ENCODE measurements at places on chromosomes 6 and 20. TPM values are rescaled to one million over a fixed set of nuclear protein-coding genes. Genes with fewer than 3 reads are reported as not detected.

HLA-A gene
- total RNA-seq = 1,178 TPM

GRCh38 chr6:129233458-129234134 lies 350.7 kb downstream of the LAMA2 start:
- DNase-seq = no peak

DNA sequence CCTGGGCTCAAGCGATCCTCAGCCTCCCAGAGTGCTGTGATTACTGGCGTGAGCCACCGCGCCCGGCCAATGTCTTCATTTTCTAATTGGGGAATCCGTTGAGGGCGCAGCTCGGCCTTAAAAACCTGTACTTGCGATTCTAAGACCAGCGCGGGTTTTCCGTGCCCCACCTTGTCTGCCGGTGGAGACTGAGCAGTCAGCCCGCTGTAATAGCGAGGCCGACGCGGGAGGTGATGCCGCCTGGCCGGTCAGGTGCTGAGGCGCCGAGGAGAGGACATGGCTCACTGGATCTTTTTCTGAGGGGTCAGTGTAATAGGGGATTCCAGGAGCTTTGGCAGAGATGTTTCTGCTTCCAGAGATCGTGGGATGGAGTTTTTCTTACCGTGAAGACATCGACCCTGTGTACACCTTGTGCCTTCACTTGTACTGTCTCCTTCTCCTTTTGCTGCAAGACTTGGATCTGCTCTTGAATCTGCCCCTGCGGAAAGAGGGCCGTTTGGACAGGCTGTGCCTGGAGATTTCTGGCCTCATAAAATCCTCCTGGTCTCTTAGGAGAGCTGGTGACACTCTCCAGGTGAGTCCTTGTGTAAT lies 1.5 kb downstream of the TRIM31 start:
- no peak for DNase-seq

DNA sequence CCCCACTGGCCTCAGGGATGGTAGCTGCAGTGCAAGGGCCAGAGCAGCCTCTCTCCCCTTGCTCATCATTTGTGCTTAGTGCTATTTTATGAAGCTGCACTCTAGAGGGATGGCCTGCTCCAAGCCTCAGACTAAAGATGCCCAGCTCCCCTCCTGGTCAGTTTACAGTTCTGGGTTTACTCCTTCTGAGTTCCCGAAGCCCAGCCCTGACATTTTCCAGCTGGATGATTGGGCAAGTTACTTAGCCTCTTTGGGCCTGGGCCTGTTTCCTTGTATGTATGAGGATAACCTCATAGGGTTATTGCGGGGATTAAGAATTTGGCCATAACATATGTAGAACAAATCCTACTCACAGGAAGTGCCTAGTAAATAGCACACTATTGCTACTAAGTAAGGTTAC lies 31.8 kb upstream of the EMILIN3 start:
- no peak for DNase-seq

TRIM15 gene
- not detected for total RNA-seq

GRCh38 chr6:3322366-3322890 lies 63.7 kb downstream of the PSMG4 start:
- DNase-seq = no peak

- DNase-seq = no peak
Measured at GRCh38 chr6:10621213-10621612, 73.2 kb downstream of the C6orf52 start.

- no peak for DNase-seq
Measured at GRCh38 chr6:81130061-81130460, 622.4 kb downstream of the TENT5A start.

DNA sequence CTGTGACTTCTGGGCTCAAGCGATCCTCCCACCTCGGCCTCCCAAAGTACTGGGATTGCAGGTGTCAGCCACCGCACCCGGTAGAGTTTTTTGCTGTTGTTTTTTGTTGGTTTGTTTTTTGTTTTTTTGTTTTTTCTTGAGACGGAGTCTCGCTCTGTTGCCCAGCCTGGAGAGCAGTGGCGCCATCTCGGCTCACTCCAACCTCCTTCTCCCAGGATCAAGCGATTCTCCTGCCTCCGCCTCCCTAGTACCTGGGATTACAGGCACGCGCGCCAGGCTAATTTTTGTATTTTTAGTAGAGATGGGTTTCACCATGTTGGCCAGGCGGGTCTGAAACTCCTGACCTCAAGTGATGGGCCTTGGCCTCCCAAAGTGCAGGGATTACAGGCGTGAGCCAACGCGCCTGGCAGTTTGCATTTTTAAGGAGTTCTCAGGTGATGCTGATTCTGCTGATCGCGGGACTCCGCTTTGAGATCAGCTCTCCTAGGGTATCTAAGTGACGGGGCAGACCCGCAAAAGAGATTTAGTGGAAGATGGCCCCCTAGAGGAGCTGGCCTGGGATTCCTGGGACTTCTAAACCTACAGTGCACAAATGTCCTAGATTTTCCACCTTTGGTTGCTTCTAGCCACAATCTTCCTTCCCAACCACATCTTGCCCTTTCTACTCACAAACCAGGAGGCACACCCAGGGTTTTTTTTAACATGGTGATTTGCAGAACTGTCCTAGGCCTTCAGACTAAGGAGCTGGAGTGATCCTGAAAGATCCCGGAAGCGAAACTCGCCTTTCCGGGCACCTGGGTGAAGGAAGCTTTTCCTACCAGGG lies 45.2 kb downstream of the DPPA5 start:
- no peak for DNase-seq

FAM83C gene
- not detected for total RNA-seq

MMP24 gene
- not detected for total RNA-seq

DNA sequence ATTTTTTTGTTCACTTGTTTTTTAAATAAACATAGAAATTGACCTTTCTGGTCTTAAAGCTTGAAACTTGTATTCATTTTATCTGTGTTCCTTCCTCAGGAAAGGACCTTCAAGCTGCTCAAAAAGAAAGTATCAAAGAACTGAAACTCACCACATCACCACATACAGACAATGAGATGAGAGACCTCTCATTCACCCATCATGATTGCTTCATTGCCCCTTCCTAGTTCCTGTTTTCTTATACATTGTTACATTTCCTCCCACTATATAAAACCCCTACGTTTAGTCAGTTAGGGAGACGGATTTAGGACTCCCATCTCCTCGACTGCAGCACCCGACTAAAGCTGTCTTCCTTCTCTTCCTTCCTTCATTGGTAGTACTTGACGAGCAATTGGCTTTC lies 180.5 kb upstream of the OPRM1 start:
- DNase-seq = no peak

DNA sequence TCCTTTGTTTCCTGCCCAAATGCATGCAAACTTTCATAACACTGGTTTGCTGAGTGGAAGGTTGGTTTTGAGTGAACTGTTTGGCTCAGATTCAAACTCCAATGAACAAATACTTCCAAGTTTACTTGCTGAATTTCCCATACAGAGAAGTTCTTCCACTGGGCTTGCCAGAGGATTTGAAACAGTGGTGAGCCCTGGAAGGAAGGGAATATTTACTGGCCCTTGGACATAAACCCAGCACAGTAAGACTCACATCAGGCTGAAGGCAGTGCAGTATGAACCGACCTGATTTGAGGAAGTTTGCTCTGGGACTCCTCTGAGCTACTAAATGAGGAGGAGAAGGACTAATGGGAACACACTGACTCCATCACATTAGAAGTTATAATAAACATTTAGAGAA lies 3.8 kb downstream of the TRAF3IP2 start:
- DNase-seq = no peak

GRCh38 chr20:32879538-32879937 lies 20.8 kb downstream of the EFCAB8 start:
- no peak for DNase-seq

All from activated CD8-positive, alpha-beta T cell treated with anti-CD3 and anti-CD28 coated beads, Interleukin-2, amount 10 ng/mL, durations not matched to agents 7 days and 5 days (primary cell).